Kidney (tissue), 22 donors: ENCODE measurements at places on chromosomes 12 and 14.

DNA sequence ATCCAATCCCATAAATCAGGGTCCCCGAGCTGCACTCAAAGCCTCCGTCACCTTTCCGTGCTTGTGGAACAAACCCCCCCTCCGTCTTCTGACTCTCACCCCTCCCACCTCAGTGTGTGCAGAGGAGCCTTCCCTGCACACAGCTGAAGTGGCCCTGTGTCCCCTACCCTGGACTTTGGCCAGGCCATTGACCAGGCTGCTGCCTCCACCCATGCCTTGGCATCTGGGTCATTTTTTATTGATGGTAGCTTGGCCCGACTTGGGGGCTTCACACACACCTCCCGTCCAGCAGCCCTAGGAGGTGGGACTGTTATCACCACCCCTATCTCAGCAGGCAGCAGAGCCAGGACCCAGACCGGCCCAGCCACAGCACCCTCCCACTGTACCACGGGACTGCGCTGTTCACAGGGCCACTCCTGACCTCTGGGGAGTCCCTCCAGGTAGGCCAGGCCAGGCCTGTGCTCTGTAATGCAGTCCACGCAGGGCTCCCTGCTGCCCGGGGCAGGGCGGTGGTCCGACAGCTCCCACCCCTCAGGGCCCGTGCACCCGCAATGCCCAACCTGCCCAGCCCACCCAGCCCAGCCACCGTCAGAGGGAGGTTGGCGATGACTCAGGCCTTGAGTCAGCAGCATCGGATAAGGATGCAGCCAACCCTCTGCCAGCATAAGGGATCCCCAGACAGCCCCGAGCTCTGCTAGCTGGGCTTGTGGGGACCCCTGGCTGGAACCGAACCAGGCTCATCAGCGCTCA lies 9.2 kb upstream of the INF2 start:
- DNase-seq: no peak

- DNase-seq: no peak
These were observed 7.9 kb downstream of the GSC start for GRCh38 chr14:94761997-94762377.

GRCh38 chr14:28756884-28757570 lies 9.6 kb upstream of the FOXG1 start:
- DNase-seq: peak; percentile 47

DNA sequence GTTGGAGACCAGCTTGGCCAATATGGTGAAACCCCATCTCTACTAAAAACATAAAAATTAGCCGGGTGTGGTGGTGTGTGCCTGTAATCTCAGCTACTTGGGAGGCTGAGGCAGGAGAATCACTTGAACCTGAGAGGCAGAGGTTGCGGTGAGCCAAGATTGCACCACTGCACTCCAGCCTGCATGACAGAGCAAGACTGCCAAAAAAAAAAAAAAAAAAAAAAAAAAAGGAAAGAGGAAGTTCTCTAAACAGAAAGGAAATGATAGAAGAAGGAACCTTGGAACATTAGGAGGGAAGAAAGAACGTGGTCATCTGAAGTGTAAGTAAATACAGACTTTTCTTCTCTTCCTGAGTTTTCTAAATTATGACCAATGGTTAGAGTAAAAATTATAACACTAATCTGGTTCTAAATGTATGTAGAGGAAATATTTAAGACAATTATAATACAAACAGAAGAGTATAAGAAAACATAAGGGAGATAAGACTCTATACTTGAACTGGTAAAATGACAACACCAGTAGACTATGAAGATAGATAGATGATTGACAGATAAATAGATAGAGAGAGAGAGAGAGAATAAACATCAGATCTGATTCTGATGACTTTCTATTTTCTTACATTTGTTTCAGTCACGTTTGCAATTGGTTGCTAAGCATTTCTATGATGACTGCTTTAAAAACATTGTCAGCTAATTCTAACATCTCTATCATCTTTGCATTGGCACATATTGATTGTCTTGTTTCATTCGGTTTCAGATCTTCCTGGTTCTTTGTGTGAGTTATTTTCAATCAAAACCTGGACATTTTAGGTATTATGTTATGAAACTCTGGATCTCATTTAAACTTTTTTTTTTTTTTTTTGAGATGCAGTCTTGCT lies 12.9 kb upstream of the CORO1C start:
- no peak for DNase-seq

GRCh38 chr12:60568914-60569313 lies 973.1 kb downstream of the SLC16A7 start:
- no peak for DNase-seq

DNA sequence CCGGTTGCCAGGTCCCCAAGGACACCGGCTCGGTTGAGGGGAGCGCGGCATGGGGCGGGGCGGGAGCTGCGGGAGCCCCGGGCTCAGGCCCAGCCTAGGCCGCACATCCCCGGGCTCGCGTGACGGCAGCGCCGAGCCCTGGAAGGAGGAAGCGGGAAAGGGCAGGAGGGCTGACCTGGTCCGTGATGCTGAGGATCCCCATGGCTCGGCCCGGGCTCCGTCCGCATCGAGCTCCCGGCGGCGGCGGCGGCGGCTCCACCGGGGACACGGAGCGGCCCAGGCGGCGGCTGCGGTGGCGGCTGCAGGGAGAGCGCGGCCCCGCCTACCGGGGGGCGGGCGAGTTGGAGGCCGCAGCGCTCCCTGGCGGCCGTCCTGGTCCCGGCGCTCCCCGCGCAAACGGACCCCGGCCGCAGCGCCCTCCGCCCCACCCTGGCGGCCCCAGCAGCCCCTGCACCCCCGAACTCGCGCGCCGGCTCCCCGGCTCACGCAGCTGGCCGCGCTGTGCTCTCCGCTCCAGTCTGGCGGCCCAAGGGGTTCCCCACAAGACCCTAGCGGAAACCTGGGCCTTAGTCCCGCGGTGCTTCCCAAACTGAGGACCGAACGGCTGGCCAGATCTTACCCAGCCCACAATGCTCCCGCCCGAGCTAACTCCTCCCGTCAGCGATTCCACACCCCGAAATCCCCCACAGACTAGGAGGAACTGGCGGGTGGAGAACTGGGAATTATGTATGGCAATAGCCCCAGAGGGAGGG lies at the start of gene ANKRD52:
ANKRD52 (minus strand) TSS at position 317 of the 752 bp plus-strand sequence; CDS start at position 202, 115 bp downstream.
- DNase-seq: peak; percentile 87

DNA sequence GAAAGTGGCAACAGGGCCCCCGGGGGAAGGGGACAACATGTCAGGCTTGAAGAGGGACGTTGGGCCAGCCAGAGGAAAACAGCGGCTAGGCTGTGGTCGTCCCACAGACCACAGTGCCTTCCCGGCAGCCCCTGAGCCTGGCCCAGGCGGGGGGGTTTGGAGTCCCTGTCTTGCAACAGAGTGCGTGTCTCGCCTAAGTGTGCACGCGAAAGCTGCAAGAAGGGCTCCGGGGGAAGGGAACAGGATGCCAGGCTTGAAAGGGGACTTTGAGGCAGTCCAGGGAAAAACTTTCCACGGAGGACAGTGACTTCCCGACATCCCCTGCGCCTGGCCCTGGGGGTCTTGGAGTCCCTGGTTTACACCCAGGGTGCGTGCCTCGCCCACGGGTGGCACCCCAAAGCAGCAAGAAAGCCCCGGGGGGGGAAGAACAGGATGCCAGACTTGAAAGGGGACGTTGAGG lies 157.5 kb upstream of the ALG10B start:
- DNase-seq: no peak

DNA sequence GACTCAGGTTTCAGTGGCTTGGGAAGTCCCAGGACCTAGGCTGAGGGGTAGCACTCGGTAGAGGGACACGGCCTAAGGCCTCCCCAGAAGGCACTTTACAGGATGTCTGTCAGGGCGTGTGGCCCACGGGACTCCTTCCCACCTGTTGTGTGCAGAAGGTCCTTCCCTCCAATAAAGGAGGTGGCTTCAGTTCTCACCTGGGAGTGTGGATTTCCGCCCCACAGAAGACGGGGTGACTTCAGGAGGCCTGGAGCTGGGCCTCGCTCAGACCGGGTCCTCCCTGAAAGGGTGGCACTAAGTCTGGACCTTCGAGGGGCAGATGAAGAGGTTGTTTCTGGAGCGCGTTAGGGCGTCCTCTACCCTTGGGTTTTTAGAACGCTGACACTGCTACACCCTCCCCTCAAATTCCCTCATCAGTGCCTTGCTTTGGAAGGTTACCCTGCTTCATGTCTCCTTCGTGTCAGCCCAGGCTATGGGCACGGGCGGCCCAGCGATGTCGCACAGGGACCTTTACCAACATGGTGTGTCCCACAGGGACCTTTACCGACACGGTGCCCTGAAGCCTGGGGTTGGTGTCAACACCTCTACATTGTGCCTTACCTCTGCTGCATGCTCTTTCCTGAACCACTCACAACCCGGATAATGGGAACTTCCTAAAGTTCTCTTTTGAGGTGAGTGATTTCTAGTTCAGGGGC lies 7.1 kb downstream of the SLC6A12 start:
- no peak for DNase-seq

DNA sequence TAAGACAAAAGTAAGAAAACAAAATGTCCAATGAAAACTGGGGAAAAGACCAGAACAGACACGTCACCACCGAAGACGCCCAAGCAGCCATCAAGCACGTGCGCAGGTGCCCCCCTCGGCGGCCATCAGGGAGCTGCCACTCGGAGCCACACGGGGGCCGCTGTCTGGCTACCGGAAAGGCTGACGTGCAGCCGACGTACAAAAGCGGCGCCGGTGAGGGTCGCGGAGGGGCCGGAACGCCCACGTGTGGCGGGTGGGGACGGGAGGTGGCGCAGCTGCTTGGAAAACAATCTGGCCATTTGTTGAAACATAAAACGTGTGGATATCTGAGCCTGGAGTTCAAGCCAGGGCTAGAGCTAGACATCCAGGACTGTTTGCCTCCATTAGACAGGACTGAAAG lies 60.7 kb downstream of the GALNT9 start:
- peak; percentile 93 for DNase-seq

- no peak for DNase-seq
These were observed 71.7 kb upstream of the ANO2 start for GRCh38 chr12:6016756-6017155.

- peak; percentile 32 for DNase-seq
These were observed 604 bp downstream of the HCFC2 start for GRCh38 chr12:104064842-104065427.

- DNase-seq: no peak
These were observed 724 bp downstream of the LTB4R start for GRCh38 chr14:24311837-24312615.

GRCh38 chr12:42617622-42618021 lies 28.1 kb upstream of the PRICKLE1 start:
- no peak for DNase-seq

DNA sequence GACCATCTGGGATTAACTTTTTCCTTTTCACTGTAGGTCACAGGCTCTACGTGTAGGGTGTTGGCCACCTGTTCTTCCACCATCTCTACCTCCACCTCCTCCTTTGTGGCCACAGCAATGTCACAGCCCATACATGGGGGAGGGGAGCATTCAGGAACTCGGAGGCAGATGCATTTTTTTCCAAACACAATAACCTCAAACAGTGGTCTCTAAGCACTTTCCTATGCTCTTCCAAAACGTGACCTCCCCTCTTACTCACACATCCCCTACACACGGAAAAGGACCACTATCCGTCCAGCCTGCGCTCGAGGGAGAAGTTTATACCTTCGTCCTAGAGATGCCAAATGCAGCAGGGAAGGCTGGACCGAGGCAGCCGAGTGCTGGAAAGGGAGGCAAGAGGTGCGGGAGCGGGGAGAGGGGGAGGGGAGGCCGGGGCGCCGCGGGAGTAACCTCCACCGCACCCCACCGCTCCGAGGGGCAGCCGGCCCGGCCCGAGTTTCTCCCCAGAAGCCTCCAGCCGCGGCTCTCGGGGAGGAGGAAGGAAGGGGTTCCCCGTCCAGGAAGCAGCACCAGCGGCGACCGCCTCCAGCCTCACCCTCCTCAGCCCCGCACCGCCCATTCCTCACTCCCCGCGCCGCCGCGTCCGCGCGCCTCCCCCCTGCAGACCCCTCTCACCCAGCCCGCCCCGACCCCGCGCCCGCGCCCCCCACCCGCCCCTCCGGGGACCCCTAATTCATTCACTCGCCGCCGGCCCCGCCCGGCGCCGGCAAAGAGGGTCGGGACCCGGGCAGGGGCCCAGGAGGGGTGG lies 594 bp downstream of the KRAS start:
- DNase-seq: peak; percentile 92

- no peak for DNase-seq
These were observed 2.6 kb downstream of the MLXIP start for GRCh38 chr12:122081083-122081696.

GRCh38 chr14:22928237-22929103 lies 706 bp downstream of the PRMT5 start:
- DNase-seq: no peak

DNA sequence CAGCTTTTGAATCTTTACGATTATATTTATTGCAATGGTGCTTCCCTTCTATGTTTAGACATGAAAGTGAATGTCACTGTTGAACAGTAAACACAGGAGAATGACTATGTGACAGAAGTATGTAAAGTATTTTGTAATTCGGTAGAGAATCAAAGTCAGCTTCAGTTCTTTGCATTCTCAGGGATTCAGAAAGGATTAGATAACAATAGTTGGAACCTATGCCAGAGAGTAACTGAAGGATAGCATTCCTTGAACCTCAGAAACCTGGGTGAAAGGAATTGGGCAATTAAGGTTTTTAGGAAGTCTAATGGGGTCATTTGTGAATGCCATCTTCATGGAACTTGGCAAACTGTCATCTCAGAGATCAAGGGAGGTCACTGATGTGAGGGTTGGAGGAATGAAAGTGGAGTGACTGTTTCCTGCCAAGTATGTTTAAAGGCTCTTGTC lies 305.3 kb upstream of the DDHD1 start:
- no peak for DNase-seq

GRCh38 chr12:3083921-3084347 lies 6.8 kb downstream of the TSPAN9 start:
- DNase-seq: no peak

DNA sequence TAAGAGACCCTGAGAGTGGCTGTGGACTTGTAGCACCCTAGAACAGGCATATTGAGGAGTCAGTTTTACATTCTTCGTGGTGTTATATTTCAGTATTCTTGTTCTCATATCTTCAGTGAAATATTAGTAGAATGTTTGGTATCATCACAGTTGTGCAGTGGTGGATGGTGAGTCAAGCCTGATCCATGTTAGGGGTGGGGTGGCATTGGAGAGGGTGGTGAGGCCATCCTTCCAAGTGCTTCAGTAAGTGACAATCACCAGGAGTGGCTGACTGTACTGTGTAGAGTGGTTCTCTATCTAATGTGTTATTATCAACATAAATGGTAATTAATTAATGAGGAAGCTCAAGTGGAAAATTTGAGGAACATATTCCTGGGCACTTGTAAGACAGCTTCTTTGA lies 197.7 kb upstream of the SLC16A7 start:
- no peak for DNase-seq

- no peak for DNase-seq
These were observed 4.9 kb downstream of the GALNT8 start for GRCh38 chr12:4725057-4725456.
